Stimulated activated CD8-positive, alpha-beta memory T cell treated with anti-CD3 and anti-CD28 coated beads, Interleukin-4, amount 100 ng/mL, for 24 hours (primary cell): ENCODE measurements at places on chromosomes 13 and 19.

GRCh38 chr13:103004661-103005345 is 61.4 kb downstream of the SLC10A2 start:
- DNase-seq: no peak

DNA sequence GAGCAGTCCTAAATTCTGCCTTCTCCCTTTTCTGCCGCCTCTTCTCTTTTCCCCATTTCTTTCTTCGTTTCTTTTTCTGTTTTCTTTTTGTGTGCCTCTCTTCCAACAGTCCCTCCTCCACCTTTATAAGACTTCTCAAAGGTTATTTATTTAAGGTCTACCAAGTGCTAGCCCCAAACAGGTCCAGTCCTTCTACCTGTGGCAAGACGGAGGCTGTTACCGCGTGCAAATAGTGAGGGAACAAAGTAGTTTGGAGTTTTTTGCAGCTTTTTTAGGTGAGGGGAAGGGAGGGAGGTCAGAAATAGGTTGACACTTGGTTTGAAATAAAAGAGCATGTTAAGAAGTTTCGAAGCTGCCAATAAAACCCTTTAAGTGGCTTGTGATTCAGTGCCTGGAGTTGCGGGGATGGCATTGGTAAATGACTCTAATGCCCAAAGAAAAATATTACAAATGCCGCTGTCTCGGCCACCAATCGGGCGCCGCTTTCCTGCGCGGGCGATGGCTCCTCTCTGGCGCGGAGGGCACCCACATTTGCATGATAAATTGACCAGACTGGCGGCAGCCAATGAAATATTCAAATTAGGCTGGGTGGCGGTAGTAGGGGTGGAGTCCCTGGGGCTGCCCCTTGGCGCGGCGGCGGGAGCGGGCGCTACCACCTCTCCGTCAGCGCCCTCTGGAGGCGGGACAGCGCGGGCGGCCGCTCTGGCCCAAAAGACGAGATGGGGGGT is 7.5 kb upstream of the TSHZ3 start:
- peak; percentile 44 for DNase-seq

DNA sequence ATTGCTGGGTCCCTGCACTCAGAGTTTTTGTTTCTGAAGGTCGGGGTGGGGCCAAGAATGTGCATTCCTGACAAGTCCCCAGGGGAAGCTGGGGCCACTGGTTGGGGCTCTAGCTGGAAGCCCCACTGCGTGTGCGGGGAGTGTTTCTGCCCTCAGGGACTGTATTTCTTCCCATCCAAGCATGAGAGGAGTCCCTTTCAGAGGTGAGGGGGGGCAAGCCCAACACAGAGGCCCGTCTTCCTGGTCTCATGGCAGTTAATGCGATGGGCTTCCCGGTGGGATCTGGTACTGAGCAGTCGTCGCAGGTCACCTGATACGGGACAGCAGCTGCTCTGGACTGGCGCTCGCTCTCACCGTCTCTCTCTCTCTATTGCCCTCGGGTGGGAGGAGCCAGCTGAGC is 50.4 kb downstream of the GPR12 start:
- DNase-seq: no peak

GRCh38 chr19:51514866-51515481 is 13.4 kb upstream of the SIGLEC12 start:
- DNase-seq: no peak

GRCh38 chr19:33905937-33906577 is 109.4 kb downstream of the KCTD15 start:
- DNase-seq: no peak

- no peak for DNase-seq
These were observed 91.0 kb downstream of the UFM1 start for GRCh38 chr13:38440666-38441065.

- no peak for DNase-seq
These were observed 172.2 kb downstream of the SLITRK1 start for GRCh38 chr13:83710133-83710515.

DNA sequence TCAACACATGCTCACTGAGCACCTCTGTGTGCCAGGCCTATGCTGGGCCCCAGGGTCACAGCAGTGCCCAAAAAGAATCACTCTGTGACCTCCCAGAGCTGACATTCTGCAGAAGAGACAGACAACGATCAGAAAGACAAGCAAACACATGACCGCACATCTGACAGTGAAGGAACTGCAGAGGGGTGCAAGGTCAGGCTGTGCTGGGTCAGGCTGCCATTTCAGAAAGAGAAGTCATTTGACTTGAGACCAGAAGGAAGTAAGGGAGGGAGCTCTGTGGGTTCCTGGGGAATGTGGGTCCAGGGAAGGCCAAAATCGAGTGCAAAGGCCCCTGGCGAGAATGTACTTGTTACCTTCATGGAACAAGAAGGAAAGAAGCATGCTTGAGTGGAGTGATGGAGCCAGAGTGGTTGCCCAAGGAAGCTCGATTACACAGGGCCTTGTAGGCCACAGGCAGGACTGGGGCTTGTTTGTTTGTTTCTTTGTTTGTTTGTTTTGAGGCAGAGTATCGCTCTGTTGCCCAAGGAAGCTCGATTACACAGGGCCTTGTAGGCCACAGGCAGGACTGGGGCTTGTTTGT is 11.4 kb upstream of the CD22 start:
- DNase-seq: no peak

DNA sequence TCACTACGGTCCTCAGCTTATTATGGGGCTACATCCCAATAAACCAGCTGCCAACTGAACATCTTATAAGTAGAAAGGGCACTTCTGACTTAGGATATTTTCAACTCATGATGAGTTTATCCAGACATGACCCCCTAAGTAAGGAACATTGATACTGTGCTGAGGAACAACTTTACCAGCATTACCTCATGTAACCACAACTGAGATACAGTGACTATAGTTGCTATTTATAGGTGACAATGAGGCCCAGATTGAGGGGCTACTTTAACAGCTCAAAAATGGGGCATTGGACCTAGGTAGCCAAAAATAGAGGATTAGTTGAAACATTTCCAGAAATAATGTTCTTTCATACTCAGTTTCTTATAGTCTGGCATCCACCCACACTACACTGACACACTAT is 26.8 kb downstream of the SKA3 start:
- DNase-seq: no peak

DNA sequence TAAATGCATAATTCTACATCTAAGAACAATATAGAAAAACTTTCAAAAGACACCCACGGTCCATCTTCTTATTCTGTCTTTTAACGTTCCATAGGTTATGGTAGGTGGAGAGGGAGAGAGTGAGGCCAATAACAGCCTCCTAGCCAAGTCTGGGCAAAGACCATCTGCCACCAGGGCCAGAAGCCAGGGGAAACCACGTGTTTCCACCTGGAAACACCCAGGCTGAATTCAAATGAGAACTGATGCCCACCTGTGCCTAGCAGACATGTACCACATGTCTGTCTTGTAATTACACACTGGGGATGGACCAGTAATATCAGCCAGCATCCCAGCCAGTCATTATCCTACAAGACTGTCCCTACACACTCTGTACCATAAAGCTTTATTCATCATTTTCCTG is 1573.1 kb downstream of the EFNB2 start:
- no peak for DNase-seq

DNA sequence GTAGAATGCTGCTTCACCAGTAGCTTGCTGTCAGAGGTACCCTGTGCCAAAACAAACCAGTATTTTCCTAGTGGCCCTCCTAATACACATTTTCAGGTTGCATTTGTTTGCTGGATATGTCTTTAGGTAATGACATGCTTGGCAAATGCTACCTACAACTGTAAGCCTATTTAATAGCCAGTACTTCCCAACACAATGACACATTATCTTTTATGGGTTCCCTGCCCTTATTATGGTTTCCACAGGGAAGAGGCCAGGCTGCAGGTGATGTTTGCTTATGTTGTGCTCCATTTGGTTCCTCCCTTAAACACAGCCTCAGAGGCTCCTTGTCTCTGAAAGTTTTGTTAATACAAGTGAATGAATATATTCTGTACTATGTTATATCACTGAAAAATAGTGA is 24.7 kb downstream of the FRY start:
- no peak for DNase-seq

GRCh38 chr13:29597246-29597645 is 1.8 kb upstream of the SLC7A1 start:
- no peak for DNase-seq

DNA sequence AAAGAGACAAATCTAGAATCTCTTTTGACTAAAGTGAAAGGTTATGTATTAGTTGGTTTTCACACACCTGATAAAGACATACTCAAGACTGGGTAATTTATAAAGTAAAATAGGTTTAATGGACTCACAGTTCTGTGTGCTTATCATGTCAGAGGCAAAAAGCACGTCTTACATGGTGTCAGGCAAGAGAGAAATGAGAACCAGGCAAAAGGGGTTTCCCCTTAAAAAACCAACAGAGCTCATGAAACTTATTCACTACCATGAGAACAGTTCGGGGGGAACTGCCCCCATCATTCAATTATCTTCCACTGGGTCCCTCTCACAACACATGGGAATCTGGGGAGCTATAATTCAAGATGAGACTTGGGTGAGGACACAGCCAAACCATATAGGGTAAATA is 486.8 kb downstream of the DACH1 start:
- no peak for DNase-seq

DNA sequence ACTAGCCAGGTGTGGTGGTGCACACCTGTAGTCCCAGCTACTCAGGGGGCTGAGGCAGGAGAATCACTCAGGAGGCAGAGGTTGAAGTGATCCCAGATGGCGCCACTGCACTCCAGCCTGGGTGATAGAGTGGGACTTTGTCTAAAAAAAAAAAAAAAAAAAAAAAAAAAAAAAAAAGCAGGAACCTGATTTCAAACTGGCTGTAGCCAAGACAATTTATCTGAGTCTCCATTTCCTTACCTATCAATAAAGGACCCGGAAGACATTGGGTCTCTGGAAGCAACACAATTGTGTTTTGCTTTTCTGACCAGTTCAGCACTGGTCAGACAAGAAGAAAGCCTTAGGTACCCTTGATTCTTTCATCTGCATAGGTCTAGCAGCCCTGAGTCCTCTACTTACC is 491.0 kb downstream of the TBC1D4 start:
- no peak for DNase-seq

GRCh38 chr19:11286312-11286974 is 9.5 kb upstream of the TSPAN16 start:
- DNase-seq: no peak

DNA sequence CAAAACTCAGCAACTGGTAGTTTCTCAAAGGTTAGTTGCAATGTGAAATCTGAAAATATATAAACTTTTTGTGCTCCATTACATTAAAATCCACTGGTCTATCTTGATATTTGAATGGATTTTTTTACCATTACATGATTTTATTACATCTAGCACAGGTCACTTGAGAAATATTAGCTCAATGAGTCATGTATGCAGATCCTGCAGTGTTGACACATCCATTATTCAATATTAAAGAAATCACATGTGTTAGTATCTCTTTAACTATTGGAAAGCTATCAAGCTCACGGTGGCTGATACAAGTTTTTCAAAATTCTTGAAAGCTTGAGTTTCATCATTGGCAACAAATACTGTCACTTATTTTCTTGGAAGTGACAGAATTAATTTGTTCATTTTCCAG is 373.9 kb upstream of the TSHZ3 start:
- no peak for DNase-seq

GRCh38 chr13:77729502-77730221 is 32.2 kb downstream of the SLAIN1 start:
- no peak for DNase-seq

DNA sequence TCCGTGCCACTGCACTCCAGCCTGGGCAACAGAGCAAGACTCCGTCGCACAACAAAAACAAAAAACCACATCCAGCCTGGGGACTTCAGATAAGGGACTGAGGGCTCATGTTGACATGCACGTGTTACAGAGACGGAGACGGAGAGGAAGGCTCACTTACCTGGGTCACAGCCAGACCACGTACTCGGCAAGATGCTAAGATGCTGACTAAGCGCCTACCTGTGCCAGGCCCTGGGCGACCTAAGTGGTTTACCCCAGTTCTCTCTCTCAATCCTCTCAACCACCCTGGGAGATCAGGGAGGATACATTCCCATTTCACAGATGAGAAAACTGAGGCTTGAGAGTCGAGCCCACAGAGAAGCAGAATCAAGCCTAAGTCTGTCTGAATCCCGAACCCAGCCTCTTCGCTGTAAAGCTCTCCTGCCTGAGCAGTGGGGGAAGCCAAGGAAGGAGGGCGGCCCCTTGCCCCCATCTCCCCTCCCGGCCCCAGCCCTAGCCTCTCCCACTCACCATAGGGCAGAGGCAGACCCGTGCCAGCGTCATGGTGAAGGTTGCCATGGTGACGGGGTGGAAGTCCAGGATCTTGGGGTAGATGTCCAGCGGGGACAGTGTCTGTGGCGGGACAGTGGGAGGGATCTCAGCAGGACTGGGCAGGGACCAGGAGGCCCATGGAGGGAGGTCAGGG is 13.5 kb downstream of the ERCC2 start:
- DNase-seq: no peak

DNA sequence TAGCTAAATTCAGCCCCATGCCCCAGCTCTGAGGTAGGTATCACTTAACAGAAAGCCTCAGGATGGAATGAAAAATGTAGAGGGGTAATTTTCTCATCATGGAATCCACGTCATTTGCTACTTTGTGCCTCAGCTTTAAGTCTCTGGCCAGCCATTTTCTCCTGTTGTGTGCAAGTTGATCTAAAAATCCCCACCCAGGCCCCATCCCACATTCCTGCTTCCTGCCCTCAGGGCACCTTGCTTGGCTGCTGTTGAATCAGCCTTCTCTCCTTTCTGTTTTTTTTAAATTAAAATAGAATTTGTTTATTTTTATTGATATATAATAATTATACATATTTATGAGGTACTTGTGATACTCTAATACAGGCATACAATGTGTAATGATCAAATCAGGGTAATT is 179.9 kb upstream of the TSHZ3 start:
- DNase-seq: no peak

GRCh38 chr13:85031771-85032170 is 767.4 kb downstream of the SLITRK6 start:
- DNase-seq: no peak

- no peak for DNase-seq
These were observed 19.3 kb upstream of the TINCR start for GRCh38 chr19:5587071-5587455.

DNA sequence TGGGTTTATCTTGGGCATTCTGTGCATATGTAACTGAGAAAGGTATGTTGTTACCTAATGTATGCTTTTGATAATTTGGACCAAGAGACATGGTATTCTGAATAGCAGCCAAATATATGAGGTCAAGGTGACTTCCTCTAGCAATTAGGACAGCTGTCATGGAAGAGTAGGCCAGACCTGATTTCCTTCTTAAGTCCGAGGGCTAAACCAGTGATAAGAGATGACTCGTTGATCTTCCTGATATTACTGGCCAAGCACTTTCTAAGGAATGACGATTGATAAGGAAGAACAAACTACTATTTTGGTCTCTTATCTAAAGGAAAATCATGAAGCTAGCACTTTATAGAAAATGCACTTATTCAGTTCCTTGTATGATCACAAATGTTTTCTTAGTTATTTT is 42.7 kb downstream of the ARHGAP35 start:
- no peak for DNase-seq

DNA sequence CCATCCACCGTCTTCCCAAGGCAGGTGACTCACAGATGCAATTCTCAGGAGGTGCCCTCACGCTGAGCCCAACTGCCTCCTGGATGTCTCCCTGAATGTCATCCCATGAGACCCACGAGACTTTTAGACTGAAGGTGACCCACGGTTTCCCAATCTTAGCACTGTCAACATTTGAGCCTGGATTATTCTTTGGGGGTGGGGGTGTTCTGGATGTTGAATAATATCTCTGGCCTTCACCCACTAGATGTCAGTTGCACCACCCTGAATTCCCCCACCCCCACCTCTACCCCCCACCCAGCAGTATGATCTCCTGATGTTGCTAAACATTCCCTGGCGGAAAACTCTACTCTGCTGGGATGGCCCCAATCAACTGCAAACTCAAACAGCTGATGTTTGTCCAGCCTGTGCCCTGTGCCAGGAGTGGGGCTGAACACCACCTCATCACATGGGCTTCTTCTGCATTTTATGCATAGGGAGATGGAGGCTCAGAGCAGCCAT is 2.2 kb upstream of the CYP4F22 start:
- no peak for DNase-seq
